Jurkat, Clone E6-1 (cell line): ENCODE measurements at places on chromosomes 6 and 20.

DNA sequence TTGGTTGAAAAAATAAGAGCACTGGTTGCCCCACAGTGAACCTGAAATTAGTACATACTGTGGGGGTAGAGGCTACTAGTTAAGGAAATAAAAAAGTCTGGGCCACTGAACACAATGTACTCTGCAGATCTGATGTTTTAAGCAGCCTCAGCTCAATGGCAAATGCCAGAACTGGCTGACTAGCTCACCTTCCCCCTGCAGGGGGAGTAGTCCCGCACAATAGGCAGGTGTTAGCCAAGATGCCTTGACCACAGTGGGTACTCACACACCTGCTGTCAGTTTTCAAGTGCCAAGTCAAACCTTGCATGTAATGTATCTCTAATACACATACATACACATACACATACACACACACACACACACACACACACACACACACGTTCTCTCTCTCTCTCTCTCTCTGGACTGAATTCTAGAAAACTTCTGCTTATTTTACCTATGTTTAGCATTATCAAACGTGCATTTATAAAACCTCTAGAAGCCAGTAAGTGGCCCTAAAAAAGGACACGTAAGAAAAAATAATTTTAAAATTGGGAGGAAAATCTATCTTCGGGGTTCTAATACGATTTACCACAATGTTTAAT, 36.1 kb downstream of the GMDS start:
- peak; percentile 51 for DNase-seq

DNA sequence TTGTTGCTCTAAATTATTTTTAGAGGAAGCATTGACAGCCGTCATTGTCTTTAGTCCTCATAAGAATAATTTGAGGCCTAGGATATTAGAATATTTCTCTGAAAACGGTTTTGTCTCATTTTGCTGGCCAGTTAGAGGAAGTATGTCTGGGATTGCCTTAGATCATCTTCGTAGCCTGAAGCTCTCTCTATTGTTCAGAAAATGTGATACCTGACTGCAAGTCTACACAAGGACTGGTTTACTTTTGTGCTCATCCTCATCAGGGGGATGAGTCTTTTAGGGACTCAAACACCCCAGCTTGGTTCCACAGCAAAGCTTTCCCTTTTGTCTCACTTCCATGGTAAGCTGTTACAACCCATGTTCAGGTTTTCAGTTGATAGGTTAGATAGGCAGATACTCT, 141.8 kb downstream of the FARS2 start:
- no peak for DNase-seq

GRCh38 chr6:142712231-142712630, 232.7 kb downstream of the HIVEP2 start:
- DNase-seq: no peak

GRCh38 chr20:37892001-37892400, 10.9 kb upstream of the VSTM2L start:
- no peak for DNase-seq

DNA sequence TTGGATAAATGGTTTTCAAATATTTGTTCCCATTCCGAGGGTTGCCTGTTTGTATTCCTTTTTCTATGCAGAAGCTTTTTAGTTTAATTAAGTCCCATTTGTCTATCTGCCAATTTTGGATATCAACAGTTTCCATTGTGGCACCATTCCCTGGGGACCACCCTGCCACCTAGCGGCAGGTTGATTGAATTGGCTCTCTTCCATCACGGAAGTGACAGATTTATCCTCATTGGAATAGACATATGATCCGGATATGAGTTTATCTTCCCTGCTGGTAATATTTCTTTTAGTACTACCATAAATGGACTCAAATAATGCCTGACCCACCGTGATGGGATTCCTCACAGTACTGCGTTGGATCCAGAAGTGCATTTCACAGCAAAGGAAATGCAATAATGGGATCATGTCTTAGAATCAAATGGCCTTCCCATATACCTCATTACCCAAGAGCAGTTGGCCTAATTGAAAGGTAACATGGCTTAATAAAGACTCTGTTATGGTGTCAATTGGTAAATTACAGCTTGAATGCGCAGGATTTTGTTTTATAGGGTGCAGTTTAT, 327.0 kb downstream of the BMP2 start:
- peak; percentile 16 for DNase-seq

GRCh38 chr20:15895560-15896084, 677.6 kb downstream of the KIF16B start:
- peak; percentile 94 for DNase-seq
